ENCODE measurements at places on chromosomes 5 and 9.

DNA sequence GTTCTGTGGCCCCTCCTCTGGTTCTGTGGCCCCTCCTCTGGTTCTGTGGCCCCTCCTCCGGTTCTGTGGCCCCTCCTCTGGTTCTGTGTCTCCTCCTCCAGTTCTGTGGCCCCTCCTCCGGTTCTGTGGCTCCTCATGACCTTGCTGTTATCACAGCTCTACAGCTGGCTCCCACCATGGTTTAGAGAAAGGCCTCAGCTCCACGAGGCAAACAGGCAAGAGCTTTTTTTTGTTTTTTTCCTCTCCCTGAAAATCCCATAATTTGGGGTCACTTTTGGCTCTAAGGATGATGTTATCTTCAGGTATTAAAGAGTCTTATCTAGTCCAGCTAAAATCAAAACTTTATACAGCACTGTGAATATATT, 31.8 kb downstream of the C5orf15 start:
- DNase-seq: no peak

DNA sequence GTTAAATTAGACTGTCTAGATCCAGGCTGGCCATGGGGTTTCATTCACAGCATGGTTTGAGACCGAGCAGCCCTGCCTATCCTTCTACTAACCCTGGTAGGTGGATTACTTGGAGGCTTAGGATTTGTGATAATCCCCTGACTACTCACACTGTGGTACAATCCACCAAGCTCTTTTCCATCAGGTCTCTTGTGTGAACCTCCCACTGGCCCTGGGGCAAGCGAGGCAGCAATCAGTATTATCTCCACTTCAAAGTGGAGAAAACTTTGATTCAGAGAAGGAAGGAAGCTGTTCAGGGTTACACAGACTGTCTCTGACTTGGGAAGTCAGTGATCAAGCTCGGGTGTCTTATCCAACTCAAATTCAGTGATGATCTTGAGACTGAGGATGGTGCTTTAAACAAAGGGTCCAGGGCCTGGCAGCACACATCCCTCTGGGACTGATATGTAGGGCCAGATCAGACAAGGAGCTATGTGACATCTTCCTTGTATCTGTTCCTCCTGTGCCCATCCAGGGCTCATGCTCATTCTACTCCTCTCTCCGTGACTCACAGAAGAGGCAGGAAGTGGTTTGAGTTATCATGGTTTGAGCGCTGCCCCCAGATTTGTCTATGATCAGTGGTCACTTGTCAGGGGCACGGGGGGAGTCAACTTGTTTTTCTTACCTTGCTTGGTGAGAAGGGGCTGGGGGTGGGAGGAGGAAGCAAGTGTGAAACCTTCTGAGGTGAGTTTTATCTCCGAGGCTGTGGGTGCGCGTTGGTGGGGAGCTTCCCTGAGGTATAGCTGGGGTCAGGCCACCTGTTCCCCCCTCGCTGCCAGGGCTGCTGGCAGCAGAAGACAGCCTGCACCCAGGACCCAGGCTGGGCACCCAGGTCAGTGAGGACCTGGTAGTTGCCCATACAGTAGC, 48.6 kb downstream of the RGS3 start:
- DNase-seq: peak; percentile 54

GRCh38 chr5:97098922-97099321, 43.5 kb downstream of the LIX1 start:
- DNase-seq: no peak

- no peak for DNase-seq
Observed at GRCh38 chr5:161507591-161507990, 38.9 kb downstream of the GABRB2 start.

GRCh38 chr5:15008476-15008875, 136.9 kb upstream of the ANKH start:
- peak; percentile 78 for DNase-seq

GRCh38 chr9:133374612-133375115, 1.2 kb downstream of the SURF4 start:
- DNase-seq: peak; percentile 54

GRCh38 chr5:133827830-133828229, 140.6 kb downstream of the C5orf15 start:
- DNase-seq: no peak

DNA sequence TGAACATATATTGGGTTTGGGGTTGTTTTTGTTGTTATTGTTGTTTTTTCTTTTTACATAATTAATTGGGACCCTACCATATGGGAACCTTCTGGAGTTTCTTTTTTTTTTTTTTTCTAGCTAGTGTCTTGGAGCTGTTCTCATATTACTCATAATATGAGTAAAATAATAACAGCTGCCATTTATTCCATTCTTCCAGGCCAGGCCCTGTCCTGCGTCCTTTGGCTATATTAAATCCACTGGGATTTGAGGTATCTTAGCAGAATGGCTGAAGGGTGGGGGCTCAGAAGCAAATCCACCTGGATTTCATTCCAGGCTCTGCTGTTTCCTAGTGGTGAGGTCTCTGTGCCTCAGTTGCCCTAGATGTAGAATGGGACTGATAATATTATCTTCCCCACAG, 47.2 kb upstream of the RPL26L1 start:
- no peak for DNase-seq

DNA sequence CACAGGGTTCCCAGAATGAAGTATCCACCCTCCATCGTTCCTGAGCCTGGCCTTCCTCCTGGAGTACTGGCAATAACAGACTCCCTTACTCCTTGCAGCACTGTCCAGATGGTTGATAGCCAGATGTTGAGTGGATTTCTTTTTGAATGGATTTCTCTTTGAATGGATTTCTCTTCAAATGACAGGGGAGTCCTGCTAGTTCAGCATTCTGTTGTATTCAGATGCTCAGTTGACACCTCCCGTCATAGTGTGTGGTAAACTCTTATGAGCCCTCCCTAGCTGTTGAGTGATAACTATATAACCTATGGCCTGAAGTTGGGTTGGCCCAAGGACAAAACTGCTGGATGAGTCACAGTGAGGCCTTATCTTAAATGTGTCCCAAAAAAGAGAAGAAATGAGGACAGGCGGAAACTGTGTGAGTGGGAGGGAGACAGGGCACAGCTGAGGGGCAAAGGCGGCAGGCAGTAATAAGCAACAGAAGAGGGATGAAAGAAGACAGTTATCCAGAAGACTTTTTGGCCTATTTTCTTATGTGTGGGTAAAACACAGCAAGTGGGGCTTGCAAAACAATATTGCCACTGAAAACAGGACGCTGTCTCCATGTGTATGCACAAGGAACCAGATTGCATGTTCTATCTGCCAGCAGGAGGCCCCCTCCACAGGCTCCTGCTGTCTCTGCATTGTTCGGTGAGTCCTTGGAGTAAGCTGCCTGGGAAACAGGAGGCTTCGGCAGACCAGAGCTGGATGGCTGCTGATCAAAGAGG, 209.5 kb upstream of the S1PR3 start:
- DNase-seq: peak; percentile 65

- peak; percentile 80 for DNase-seq
Observed at GRCh38 chr5:139648205-139649081, at the start of gene CXXC5. TSS of gene CXXC5 (plus strand) at chr5:139648349. CDS start at chr5:139680524, 32,175 bp downstream.

GRCh38 chr9:129584136-129584535, 36.8 kb downstream of the C9orf50 start:
- DNase-seq: peak; percentile 94

DNA sequence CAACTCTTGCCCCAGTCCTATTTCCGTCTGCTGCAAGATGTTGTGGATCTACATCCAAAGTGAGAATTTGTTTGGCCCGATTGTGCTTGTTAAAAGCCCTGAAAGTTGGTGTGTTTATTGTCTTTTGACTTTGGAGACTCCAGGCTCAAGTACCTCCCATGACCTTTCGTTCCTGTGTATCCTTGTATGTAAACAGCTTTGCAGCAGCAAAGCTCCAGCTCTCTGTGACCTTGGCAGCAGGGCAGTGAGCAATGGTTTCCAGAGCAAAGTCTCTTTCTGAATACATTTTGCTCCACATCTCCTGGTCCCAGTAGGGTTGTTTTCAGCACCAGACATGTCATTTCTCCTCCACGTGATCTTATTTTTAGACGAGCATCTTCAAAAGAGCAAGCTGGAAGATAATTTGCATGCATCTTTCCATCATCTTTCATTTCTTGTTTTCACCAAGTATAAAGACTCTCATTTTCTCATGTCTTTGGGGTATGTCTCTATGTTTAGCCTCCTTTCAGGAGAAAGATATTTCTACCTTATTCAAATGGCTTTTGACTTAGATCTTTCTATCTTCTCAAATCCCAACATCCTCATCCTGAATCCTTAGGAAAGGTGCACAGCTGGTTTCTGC, 68.1 kb upstream of the ERCC6L2 start:
- no peak for DNase-seq

DNA sequence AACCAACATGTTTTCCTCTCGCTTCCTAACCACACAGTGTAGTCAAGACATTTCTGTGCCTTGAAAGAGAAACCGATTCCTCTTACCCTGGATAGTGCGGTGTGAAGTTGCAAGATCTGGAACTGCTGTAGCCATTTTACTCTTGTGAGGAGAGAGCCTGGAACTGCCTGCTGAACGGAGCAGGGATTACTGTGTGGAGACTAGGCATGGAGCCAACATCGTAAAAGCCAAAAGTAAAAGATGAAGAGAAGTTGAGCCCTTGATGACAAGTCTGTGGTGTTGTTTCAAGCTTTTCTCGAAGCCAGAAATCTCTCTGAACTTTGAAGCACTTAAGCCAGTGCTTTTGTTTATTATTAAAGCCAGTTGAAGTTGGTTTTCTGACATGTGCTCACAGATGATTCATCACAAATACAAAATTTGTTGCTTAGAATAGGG, 110.1 kb upstream of the GRIN3A start:
- no peak for DNase-seq

DNA sequence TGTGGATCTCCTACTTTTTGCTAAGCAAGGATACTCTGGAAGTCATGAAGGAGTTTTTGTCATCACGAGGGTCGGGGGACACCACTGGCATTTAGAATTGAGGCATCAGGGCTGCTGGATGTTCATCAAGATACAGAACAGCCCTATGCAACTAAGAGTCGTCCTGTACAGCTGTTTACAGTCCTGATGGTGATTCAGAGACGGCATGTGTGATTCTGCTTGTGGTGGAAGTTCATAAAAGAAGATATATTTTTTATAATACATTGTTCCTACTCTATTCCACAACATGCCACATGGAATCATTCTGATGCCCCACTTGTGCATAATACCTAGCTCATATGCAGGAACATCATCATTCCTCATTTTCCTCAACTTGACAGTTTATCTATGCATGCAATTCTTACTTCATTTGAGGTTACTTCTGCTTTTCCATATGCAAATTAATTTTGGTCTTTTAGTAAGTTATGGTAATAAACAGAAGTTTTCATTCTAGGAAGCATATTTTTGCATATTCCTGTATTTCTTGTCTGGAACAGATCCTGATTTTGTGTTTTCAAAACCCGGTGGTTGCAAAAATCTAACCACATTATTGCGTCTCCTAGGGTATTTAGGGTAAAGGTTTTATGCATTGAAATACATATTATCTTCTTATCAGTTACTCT, 155.2 kb downstream of the ARHGEF28 start:
- peak; percentile 56 for DNase-seq

DNA sequence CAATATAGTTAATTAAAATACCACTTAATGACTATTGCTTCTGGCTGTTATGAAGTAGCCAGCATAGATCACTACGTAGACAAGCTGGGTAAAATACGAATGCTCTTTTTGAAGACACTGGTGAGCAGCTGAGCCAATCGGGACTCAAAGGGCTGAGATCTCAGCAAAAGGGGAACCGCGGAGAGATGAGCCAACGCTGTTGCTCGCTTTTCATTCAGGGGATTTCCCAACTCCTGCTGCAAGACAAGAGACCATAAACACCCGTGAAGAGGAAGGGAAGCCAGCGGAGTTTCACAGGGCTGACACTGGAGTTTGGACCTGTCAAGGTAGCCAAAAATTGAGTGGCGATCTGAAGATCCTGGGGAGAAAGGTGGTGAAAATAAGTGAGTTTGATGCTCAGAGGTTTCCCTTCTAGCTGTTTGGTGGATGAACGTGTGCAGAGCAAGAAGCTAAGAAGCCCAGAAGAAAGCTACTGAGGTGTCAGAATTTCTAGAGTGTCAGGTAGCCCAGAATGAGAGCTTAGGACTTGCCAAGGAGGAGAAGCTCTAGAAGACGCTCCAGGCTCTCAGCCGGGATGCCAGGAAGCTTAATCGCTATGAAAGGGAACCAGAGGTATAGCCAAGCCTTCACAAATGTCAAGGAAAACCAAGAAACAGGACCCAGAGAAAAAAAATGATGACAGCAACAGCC, 79.6 kb upstream of the RNU6ATAC start:
- DNase-seq: peak; percentile 93

- no peak for DNase-seq
Observed at GRCh38 chr5:147800491-147800890, 18.0 kb upstream of the JAKMIP2 start.

DNA sequence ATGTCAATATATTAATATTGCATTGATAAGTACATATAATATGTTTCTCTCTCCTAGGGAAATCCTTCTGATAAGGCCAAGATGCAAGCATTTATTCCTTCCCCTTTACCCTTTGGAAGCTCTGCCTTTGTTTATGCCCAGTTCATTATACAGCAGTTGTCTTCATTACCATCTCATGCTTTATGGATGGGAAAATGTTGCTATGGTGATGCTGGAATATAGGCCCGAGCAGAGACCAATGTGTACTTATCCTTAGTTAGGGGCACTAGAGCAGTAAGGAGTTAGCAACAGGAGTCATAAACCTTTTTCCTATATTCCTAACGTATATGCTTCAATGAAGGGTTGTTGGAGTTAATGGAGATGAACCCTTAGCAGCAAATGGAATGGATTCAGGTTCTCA, 19.4 kb upstream of the NMUR2 start:
- DNase-seq: no peak

- no peak for DNase-seq
Observed at GRCh38 chr9:7147121-7148090, 389.6 kb downstream of the KDM4C start.

- DNase-seq: peak; percentile 65
Observed at GRCh38 chr5:157581901-157582300, 6.3 kb upstream of the ADAM19 start.

DNA sequence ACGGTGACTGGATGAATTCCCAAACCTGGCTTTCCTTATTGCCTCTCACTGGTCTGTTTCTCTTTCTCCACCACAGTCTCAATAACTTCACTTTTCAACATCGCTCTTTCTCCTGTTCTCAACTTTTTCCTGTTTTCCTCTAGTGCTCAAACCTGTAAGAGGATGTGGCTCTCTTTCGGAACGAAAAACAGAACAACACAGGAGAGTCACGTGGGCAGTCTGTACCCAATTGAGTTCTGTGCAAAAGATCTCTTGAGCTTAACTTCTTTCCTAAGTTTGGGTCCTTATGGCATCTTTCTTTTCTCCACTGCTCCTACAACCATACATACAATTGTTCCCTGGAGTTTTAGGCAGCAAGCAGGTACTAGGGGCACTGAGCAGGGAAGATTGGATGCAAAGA, 8.9 kb downstream of the HAVCR1 start:
- peak; percentile 19 for DNase-seq

DNA sequence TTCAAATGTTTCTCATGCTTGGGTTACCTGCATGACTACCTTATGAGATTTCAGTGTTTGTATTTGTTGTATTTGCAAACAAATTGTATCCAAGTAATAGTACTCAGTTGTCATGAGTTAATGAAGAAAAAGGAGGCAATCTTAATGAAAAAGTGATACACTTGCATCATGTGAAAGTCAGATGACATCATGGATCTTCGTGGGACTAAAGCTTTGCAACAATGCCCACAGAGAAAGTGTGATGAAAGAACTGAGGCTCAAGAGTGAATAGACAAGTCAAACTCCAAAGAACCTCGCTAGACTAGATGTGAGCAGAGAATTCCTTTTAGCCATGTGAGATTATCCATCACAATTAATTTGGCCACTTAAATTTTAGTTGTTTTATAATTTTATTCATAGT, 75.4 kb upstream of the ADRB2 start:
- DNase-seq: peak; percentile 56

All from suppressor macrophage (primary cell).